Neural crest cell (in vitro differentiated cells): ENCODE measurements at places on chromosomes 11 and 22. TPM values are rescaled to one million over a fixed set of nuclear protein-coding genes. Genes with fewer than 3 reads are reported as not detected.

- DNase-seq: no peak
- peak overlapping the region; percentile 54 for H3K27ac ChIP-seq
- peaks cover 4% of the 10 kb centered on the region for H3K4me1 ChIP-seq
- no peak overlapping the region for H3K4me3 ChIP-seq
- H3K27me3 ChIP-seq: no peaks in the 10 kb centered on the region
- H3K36me3 ChIP-seq: no peaks in the 10 kb centered on the region
Measured at GRCh38 chr11:11290354-11290753, 62.7 kb downstream of the CSNK2A3 start.

GRCh38 chr22:20811171-20811570 is 37.3 kb downstream of the SERPIND1 start:
- H3K27me3 ChIP-seq: no peaks in the 10 kb centered on the region
- no peaks in the 10 kb centered on the region for H3K4me1 ChIP-seq
- H3K36me3 ChIP-seq: peaks cover 24% of the 10 kb centered on the region
- no peak for DNase-seq

GRCh38 chr11:72598906-72599305 is 75.3 kb downstream of the PDE2A start:
- DNase-seq: peak; percentile 51
- no peak overlapping the region for H3K4me3 ChIP-seq

DNA sequence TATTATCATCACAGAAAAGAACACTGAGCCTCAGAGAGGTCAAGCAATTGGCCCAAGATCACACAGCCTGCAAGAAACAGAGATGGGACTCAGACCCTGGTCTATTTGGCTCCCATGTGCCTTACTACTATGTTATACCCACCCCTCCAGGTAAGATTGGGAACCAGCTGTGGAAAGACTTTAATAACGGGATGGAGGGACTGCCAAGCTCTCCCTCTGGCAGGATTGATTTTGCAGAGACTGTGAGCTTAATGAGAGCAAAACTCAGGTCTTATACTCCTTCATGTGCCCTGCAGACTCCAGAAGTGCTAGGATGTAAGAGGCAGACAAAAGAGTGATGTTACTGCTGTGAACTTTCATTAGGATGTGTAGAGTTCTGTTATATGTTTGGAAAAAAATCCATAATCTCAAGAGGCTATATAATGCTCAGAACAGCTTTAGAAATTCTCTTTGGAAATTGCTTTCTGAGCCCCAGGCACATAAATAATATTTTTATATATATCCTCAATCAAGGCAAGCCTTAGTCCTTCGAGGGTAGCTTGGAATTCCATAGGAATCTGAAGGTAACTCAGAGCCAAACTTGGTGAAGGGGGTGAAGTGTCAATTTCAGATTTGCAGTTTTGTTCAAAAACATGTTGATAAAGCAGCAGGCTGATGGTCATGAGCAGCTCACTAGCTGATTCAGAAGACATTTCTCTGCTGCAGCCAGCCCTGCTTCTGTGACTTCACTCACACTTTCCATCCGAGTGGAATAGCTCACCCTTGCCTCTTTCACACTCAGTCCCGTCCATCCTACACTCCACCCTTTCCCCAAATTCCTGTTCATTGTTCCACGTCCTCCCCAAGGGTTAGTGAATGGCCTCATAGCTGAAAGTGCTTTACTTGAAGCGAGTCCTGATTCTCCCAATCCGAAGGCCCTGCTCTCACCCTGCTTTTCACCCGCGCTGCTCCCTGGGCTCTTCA is 188.8 kb downstream of the SNX19 start:
- H3K36me3 ChIP-seq: peaks cover 8% of the 10 kb centered on the region
- no peak overlapping the region for H3K27ac ChIP-seq
- DNase-seq: no peak
- H3K4me1 ChIP-seq: peaks cover 14% of the 10 kb centered on the region
- H3K4me3 ChIP-seq: no peak overlapping the region

- H3K4me3 ChIP-seq: no peak overlapping the region
- H3K27ac ChIP-seq: no peak overlapping the region
- no peak for DNase-seq
- no peaks in the 10 kb centered on the region for H3K27me3 ChIP-seq
Measured at GRCh38 chr11:84854498-84854880, 772.7 kb downstream of the DLG2 start.

DNA sequence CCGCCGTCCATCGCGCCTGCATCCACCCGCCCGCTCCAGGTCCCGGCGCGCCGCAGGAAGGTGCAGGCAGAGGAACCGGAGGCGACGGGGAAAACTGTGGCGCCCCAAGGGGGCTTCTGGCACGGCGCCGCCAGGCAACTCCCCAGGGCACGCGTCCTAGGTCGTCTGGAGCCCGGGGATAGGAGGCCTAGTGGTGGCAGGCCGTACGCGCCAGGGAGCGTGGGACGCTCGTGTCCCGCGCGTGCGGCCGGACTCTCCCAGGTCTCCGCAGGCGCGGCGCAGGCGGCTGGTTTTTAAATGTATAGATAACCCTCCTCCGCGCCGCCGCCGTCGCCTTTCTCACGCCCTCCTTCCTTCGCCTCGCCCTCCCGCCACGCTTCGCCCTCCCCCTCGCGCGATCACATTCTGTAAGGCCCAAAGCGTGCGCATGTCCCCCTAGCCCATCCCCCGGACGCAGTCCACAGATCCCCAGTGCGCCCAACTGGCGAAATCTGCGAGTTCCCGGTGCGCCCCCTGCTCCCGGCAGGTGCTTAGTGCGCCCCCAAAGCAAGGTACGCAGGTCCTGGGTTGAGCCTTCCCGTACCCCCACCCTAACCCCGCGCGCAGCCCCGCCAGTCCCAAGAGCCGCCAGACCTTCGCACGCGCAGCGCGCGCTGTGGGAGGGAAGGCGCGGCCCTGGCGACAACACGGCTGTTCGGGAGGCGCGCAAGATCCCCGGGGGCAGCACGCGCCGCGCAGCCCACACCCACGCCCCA is at the start of gene ASCL2:
ASCL2 (minus strand) TSS at position 267 of the 755 bp plus-strand sequence; CDS start at position 11, 256 bp downstream.
- DNase-seq: no peak
- H3K4me1 ChIP-seq: peaks cover 4% of the 10 kb centered on the region
- peaks cover 79% of the 10 kb centered on the region for H3K27me3 ChIP-seq
- no peaks in the 10 kb centered on the region for H3K36me3 ChIP-seq
- no peak within 1 kb of the TSS for H3K4me3 ChIP-seq

- H3K27me3 ChIP-seq: no peaks in the 10 kb centered on the region
- H3K4me3 ChIP-seq: no peak overlapping the region
- H3K4me1 ChIP-seq: no peaks in the 10 kb centered on the region
- DNase-seq: no peak
Measured at GRCh38 chr11:9144828-9145227, 53.4 kb upstream of the SCUBE2 start.

DNA sequence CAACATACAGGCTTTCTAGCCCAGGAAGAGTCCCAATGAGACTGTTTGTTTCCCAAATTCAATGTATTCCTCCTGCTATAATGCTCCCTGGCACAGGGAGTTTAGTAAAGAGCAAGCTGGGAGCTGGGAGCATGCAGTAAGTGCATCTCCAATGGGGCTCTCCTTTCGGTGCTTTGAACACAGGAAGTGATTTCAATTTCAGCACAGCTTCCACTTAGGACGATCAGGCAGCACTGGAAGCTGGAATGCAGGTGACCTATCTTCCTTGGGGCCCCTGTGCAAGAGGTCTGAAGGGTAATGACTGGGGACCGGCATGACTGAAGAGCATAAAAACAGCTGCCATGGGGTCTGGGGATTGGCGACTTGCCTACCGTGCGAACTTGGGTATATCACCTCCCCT is 76.0 kb downstream of the LARGE1 start:
- H3K4me1 ChIP-seq: peaks cover 10% of the 10 kb centered on the region
- H3K27ac ChIP-seq: no peak overlapping the region
- no peaks in the 10 kb centered on the region for H3K27me3 ChIP-seq
- H3K36me3 ChIP-seq: no peaks in the 10 kb centered on the region
- DNase-seq: no peak

- H3K4me3 ChIP-seq: no peak overlapping the region
- H3K36me3 ChIP-seq: peaks cover 17% of the 10 kb centered on the region
- no peak overlapping the region for H3K27ac ChIP-seq
- no peaks in the 10 kb centered on the region for H3K27me3 ChIP-seq
Measured at GRCh38 chr11:8488395-8488794, 105.6 kb downstream of the STK33 start.

GRCh38 chr11:8209208-8209807 is 40.5 kb upstream of the RIC3 start:
- no peak overlapping the region for H3K4me3 ChIP-seq
- DNase-seq: no peak
- no peaks in the 10 kb centered on the region for H3K36me3 ChIP-seq

DNA sequence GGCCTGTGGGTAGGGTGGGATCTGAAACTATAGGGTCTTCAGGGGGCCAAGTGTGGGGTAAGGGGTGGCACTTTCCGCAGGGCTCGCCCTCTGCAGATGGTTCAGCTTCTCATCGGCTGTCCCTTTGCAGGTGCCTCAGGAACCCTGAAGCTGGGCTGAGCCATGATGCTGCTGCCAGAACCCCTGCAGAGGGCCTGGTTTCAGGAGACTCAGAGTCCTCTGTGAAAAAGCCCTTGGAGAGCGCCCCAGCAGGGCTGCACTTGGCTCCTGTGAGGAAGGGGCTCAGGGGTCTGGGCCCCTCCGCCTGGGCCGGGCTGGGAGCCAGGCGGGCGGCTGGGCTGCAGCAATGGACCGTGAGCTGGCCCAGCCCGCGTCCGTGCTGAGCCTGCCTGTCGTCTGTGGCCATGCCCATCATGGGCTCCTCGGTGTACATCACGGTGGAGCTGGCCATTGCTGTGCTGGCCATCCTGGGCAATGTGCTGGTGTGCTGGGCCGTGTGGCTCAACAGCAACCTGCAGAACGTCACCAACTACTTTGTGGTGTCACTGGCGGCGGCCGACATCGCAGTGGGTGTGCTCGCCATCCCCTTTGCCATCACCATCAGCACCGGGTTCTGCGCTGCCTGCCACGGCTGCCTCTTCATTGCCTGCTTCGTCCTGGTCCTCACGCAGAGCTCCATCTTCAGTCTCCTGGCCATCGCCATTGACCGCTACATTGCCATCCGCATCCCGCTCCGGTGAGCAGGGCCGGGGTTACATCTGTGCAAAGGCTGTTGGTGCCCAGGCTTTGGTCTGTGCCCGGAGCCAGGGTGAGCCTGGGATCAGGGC is 5.8 kb downstream of the ADORA2A start:
- H3K27ac ChIP-seq: no peak overlapping the region
- H3K27me3 ChIP-seq: peaks cover 6% of the 10 kb centered on the region
- no peak for DNase-seq
- peaks cover 17% of the 10 kb centered on the region for H3K4me1 ChIP-seq
- no peak overlapping the region for H3K4me3 ChIP-seq

DNA sequence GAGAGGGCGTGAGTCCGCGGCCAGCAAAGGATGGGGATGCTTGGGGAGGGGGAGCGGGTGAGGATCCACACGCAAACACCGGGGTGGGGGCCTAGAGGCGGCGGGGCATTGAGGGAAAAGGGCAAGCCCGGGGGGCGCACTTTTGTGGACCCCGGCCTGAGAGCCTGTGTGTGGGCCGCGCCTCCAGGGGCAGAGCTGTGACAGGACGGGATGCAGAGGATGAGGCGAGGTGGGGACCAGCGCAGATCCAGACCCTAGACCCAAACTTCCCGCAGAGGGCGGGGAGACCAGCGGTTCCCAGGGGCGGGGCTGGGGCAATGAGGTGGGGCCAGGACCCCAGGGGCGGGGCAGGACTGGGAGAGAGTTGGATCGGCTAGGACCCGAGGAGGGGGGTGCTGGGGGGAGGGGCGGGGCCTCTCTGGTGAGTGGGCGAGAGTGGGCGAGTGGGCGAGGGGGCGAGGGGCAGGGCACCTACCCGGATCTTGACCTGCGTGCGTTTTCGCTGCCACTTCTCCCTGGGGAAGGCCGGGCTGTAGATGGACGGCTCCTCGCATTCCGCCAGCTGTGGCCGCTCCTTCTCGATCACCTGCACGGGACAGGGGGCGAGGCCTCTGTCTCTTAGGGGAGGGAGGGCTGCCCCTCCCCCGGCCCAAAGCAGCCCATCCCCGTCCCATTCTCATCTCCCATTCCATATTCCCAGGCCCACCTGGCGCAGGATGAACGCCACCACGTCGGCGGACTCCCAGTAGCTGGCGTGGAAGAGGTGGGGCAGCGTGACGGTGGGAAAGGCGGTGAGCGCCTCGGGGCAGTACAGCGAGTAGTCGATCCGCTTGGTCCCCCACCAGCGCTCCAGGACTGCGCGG is 10.6 kb downstream of the PITPNM1 start:
- peaks cover 5% of the 10 kb centered on the region for H3K36me3 ChIP-seq
- H3K4me3 ChIP-seq: no peak overlapping the region
- no peak overlapping the region for H3K27ac ChIP-seq
- DNase-seq: no peak
- no peaks in the 10 kb centered on the region for H3K27me3 ChIP-seq
- H3K4me1 ChIP-seq: peaks cover 8% of the 10 kb centered on the region

GRCh38 chr22:43571181-43571580 is 159.4 kb downstream of the MPPED1 start:
- H3K4me1 ChIP-seq: peaks cover 13% of the 10 kb centered on the region
- no peak overlapping the region for H3K4me3 ChIP-seq
- no peaks in the 10 kb centered on the region for H3K36me3 ChIP-seq
- H3K27me3 ChIP-seq: peaks cover 4% of the 10 kb centered on the region
- no peak overlapping the region for H3K27ac ChIP-seq

GRCh38 chr11:117200813-117201657 is 1.9 kb downstream of the TAGLN start:
- peaks cover 13% of the 10 kb centered on the region for H3K27me3 ChIP-seq
- peaks cover 5% of the 10 kb centered on the region for H3K36me3 ChIP-seq
- no peak for DNase-seq
- H3K4me3 ChIP-seq: no peak overlapping the region
- H3K27ac ChIP-seq: no peak overlapping the region

DNA sequence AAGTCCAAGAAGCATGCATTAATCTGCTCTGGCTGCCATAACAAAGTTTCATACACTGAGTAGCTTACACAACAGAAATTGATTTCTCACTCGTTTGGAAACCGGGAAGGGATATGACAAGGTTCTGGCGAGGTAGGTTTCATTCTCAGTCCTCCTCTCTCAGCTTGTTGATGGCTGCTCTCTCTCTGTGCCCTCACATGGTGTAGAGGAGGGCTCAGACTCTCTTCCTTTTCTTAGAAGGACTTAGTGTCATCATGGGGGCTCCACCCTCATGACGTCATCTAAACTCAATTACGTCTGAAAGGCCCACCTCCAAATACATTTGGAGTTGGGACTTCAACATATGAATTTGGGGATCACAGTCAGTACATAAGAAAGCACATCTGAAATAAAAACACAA is 18.6 kb downstream of the GLYATL1 start:
- H3K4me1 ChIP-seq: no peaks in the 10 kb centered on the region
- no peak overlapping the region for H3K27ac ChIP-seq
- H3K4me3 ChIP-seq: no peak overlapping the region
- H3K36me3 ChIP-seq: no peaks in the 10 kb centered on the region
- H3K27me3 ChIP-seq: no peaks in the 10 kb centered on the region
- no peak for DNase-seq

LRRC4C gene
- 5.2 and 5.5 TPM in 2 replicates for total RNA-seq

OR52N4 gene
- not detected in 2 replicates for total RNA-seq

MPEG1 gene
- not detected in 2 replicates for total RNA-seq

CRYAB gene
- not detected in 2 replicates for total RNA-seq

OR2D2 gene
- total RNA-seq: 0.27 and 0.44 TPM in 2 replicates

RASGRP2 gene
- 0.93 and 1.5 TPM in 2 replicates for total RNA-seq

PTPRCAP gene
- 0.84 and 1.6 TPM in 2 replicates for total RNA-seq

CTSC gene
- 84.3 and 88.0 TPM in 2 replicates for total RNA-seq

NRXN2 gene
- total RNA-seq: 8.5 and 10.0 TPM in 2 replicates
